Esophagus squamous epithelium (tissue), 5 donors: ENCODE measurements at places on chromosomes 11 and 22.

- no peak for DNase-seq
Observed at GRCh38 chr11:109424901-109425300, 2.9 kb downstream of the C11orf87 start.

DNA sequence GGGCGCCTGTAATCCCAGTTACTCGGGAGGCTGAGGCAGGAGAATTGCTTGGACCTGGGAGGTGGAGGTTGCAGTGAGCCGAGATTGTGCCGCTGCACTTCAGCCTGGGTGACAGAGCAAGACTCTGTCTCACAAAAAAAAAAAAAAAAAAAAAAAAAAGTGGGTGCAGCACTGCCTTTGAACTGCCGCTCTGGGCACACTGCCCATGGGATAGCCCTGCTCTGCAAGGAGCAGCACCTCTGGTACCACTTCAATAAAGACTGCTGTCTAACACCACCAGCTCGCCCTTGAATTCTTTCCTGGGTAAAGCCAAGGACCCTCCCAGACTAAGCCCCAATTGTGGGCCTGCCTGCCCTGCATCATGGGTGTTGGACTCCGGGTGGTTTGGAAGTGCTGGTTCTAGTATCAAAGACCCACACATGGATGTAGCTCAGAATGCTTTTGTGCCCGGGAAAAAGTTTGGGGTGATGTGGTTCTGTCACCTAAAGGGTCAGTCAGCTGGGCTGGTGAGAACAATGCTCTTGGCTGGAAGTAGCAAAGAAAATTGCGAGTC is 444.3 kb downstream of the TBC1D22A start:
- no peak for DNase-seq

DNA sequence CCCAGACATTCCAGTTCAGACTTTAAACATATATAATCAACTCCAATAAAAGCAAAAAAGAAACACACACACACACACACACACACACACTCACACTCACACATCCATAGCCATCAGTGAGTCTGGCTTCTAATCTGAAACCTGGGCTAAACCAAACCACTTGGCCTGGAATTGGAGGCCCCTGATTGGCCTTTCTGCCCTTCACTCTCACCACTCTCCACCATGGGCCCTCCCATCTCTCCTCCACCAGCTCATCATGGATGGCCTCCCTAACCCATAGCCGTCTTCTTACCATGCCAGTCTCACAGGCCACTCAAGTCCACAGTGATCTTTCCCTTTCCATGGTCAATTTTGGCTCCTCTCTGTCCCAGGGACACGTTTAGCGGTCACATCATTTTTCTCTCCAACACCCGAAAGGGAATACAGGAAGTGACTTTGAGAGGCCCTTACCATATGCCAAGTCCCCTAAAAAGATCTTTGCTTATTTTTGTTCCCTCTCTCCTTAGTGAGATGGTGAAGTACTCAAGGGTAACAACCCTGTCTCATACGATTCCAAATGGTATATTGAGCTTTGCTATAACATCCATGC is 66.6 kb downstream of the ENDOD1 start:
- DNase-seq = no peak

GRCh38 chr22:26985931-26986782 is 328.8 kb downstream of the MIAT start:
- no peak for DNase-seq

GRCh38 chr22:33674357-33674756 is 245.9 kb downstream of the LARGE1 start:
- no peak for DNase-seq

- no peak for DNase-seq
Observed at GRCh38 chr11:61862714-61863547, 28.4 kb downstream of the FADS3 start.

- DNase-seq = no peak
Observed at GRCh38 chr11:72740562-72741428, 11.4 kb downstream of the ARAP1 start.

GRCh38 chr11:122276221-122276620 is 160.2 kb upstream of the BLID start:
- DNase-seq = no peak

GRCh38 chr11:118277312-118277711 is 13.2 kb upstream of the MPZL2 start:
- DNase-seq = no peak

GRCh38 chr22:48098243-48098920 is 1335.9 kb downstream of the TBC1D22A start:
- DNase-seq = no peak

DNA sequence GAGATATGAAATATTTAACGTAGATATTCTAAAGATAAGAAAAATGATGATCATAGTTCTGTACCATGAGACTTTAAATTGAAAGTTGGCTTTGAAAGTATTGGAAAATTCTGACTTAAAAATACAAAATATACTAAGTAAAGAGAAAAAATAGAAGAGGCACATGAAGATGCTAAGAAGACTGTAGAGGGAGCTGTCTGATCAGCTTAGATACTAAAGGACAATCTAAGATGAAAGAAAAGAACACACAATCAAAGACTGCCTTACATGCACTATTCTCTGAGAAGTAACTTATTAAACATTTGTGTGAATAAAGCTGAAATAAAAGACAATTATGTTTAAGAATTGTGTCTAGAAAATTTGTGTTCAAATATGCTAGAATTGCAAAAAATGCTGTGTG is 55.1 kb downstream of the RBMXL2 start:
- no peak for DNase-seq

- DNase-seq = no peak
Observed at GRCh38 chr11:9280655-9281301, 15.6 kb upstream of the DENND5A start.

- no peak for DNase-seq
Observed at GRCh38 chr11:1382429-1382828, 7.3 kb upstream of the BRSK2 start.

DNA sequence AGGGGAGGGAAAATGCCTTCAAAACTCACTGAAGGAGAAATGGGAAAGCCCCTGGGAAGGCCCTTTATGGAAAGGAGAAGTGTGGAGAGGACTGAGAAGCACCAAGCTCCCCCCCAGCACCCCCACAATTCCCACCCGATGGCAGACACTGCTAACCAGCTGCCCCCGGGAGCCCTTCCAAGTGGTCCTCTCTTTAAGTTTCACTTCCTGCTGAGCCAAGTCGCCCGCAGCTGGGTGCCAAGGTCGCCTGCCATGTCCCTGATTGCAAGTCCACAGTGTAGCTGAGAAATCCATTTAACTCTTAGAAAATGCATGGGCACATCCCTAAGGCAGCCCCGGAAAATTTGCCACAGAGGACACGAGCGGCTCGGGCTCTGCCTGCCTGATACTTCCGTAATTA is 68.2 kb downstream of the GALNT18 start:
- no peak for DNase-seq

DNA sequence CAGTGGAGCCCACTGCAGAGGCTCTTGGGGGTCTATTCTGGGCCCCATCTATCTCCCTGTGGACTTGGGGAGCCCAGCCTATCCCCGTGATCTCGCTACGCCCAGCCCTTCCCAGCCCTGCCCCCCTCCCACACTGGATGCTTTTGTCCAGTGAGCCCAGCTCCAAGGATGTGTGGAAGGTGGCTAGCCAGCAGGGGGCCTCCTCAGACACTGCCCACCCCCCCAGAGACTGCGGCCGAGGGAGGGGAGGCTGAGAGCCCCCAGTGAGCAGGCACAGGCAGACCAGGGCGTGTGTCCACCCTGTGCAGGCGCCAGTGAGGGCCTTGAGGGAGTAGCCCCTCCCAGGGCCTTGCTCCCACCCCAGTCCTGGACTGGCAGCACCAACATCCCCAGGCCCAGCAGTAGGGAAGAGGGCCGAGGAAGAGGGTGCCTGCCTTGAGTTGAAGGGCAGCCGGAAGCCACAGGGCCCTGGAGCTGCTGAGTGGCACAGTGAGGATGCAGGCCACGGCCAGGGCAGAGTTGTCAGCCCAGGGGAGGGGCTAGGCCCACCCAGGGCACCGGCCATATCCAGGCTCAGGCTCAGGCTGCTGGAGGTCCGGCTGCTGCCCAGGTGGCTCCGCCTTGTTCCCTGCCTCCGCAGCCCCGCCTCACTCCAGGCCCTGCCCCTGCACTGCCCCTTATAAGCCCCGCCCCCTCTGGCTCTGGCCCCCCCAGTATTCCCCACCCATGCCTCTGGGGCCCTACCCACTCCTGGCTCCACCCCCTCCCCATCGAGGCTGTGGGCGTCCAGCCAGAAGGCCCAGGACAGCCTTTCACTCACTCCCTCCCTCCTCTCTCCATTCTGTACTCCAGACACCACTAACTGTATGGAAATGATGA is 28.0 kb downstream of the MOB2 start:
- DNase-seq = no peak

GRCh38 chr11:115522302-115522701 is 18.1 kb upstream of the CADM1 start:
- no peak for DNase-seq

DNA sequence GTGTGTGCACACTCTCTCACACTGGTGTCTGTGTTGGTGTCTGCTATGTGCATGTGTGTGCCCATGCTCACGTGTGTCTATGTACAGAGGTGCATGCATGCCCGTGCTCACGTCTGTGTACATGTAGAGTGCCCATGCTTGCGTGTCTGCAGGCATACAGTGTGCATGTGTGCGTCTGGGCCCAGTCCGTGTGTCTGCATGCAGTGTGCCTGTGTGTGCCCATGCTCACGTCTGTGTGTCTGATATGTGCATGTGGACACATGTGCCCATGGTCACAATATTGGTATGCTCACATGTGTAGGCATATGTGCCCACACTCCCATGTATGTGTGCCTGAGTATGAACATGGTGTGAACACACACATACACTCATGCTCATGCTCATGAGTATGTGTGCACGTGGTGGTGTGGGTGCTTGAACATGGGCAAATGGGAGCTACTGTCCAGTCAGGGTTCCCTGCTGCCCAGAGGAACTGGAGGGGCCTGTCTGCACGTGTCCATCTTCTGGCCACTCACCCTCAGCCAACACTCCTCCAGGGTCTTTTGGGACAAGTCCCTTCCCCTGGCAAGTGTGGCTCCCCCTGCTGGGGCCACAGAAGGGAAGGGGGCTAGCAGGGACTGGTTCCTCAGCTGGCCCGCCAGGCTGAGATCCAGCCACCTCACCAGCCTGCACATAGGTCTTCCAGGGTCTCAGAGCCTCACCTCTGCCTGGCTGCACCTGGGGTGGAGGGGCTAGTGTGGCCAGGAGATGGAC is 7.3 kb upstream of the TBX1 start:
- DNase-seq = no peak

GRCh38 chr11:64036087-64037026 is 626 bp downstream of the FLRT1 start:
- DNase-seq = no peak

GRCh38 chr11:62732830-62733229 is 4.5 kb downstream of the TTC9C start:
- no peak for DNase-seq

- DNase-seq = no peak
Observed at GRCh38 chr22:50718352-50718709, 19.7 kb upstream of the ACR start.

DNA sequence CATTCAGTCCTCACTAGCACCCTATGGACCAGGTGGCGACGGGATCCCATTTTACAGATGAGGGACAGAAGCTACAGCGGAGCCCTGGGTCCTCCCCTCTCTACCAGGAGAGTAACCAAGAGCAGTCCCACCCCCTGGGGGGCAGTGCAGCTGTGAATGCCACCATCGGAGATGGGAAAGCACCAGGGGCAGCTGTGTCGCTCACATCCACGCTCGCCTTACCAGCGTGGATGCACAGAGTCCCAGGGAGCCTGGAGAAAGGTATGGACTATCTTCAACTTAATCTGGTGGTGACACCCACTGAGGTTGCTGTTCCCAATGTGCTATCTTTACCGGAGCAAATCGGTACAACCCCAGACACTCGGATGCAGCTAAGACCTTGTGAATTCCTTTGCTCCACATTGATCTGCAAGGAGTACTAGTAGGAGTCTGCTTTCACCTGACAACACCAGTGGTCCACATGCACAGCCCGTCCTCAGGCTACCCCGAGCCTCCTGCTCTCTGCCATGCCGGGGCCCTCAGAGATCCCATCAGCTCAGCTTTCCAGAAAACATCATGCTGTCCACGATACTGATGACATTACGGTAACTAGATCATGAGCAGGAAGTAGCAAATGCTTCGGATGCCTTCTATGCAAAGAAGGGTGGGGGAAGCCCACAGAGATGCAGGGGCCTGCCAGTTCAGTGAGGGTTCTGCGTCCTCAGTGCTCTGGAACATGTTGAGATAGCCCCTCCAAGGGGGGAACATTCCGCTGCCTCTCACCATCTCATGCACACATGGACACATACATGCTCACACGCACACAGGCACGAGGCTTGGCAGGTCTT is 126.0 kb downstream of the CTTN start:
- no peak for DNase-seq

- DNase-seq = no peak
Observed at GRCh38 chr11:123357990-123358827, 71.9 kb upstream of the GRAMD1B start.

GRCh38 chr22:48105259-48105658 is 1342.8 kb downstream of the TBC1D22A start:
- no peak for DNase-seq

- DNase-seq = no peak
Observed at GRCh38 chr11:57116654-57117053, 65.1 kb upstream of the LRRC55 start.

DNA sequence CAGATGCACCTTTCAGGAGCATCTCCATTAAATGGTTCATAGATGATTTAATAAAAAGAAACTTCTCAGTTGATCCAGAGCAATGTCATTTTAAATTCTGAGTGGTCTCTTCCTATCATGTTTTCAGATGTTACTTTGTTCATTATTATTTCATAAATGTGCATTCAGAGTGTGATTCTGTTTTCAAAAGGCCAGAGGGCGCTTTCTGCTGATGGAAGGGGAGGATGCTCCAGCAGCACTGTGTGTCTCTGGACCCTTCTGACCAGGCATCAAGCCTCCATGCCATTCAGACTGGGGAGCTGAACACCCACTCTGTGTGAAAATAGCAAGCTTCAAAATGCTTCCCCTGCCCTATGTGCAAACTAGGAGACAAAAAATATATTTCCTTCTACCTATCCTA is 23.9 kb upstream of the CRTAM start:
- no peak for DNase-seq

GRCh38 chr11:8209208-8209807 is 40.5 kb upstream of the RIC3 start:
- DNase-seq = no peak

- DNase-seq = no peak
Observed at GRCh38 chr11:5967708-5968107, 586 bp downstream of the OR56A5 start.

- DNase-seq = no peak
Observed at GRCh38 chr11:21710809-21711208, 482.1 kb upstream of the ANO5 start.
